Sigmoid colon (tissue), 7 donors: ENCODE measurements at places on chromosomes 12 and 14. TPM values are rescaled to one million over a fixed set of nuclear protein-coding genes. Genes with fewer than 3 reads are reported as not detected.
A peak's percentile ranks its signal among the peaks of the same experiment; 100 is the strongest.

- no peak for DNase-seq
- peaks cover 11% of the 10 kb centered on the region for H3K4me1 ChIP-seq
- H3K27ac ChIP-seq = peak overlapping the region; percentile 24
- no peaks in the 10 kb centered on the region for H3K27me3 ChIP-seq
- H3K36me3 ChIP-seq = no peaks in the 10 kb centered on the region
- H3K4me3 ChIP-seq = no peak overlapping the region
These were observed 9.8 kb upstream of the FERMT2 start for GRCh38 chr14:52960627-52961026.

- DNase-seq = no peak
- no peak overlapping the region for H3K4me3 ChIP-seq
- H3K27ac ChIP-seq = no peak overlapping the region
- no peaks in the 10 kb centered on the region for H3K27me3 ChIP-seq
- H3K4me1 ChIP-seq = no peaks in the 10 kb centered on the region
These were observed 51.7 kb downstream of the PPP1R12A start for GRCh38 chr12:79883216-79883615.

- H3K27ac ChIP-seq = no peak overlapping the region
- no peak overlapping the region for H3K4me3 ChIP-seq
- H3K36me3 ChIP-seq = no peaks in the 10 kb centered on the region
These were observed 1088.4 kb downstream of the BCL11B start for GRCh38 chr14:98183556-98183955.

- peaks cover 12% of the 10 kb centered on the region for H3K4me1 ChIP-seq
- DNase-seq = peak; percentile 14
- no peak overlapping the region for H3K27ac ChIP-seq
- no peaks in the 10 kb centered on the region for H3K36me3 ChIP-seq
- H3K4me3 ChIP-seq = no peak overlapping the region
These were observed 83.8 kb upstream of the VRK1 start for GRCh38 chr14:96713426-96713825.

DNA sequence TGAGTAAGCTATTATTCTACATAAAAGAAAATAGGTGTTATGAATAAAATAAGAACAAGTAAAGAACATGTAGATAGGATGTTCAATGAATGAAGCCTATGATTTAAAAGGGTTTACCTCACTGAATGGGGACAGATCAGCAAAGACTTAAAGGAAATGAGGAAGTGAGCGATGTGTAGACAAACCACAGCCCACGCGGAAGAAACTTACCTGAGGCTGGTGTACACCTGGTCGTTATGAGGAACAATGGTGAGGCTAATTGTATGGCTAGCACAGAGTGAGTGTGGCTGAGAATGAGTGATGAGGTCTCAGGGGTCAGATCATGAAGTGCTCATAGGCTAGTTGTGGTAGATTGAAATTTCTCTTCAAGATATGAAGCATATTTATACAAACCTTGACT lies 221.7 kb downstream of the ALG10B start:
- H3K4me1 ChIP-seq = no peaks in the 10 kb centered on the region
- no peak overlapping the region for H3K27ac ChIP-seq
- H3K36me3 ChIP-seq = no peaks in the 10 kb centered on the region
- H3K4me3 ChIP-seq = no peak overlapping the region
- DNase-seq = no peak
- H3K27me3 ChIP-seq = no peaks in the 10 kb centered on the region

- H3K4me1 ChIP-seq = peaks cover 70% of the 10 kb centered on the region
- H3K27ac ChIP-seq = no peak overlapping the region
- no peaks in the 10 kb centered on the region for H3K27me3 ChIP-seq
- DNase-seq = no peak
These were observed 6.0 kb downstream of the VPS37B start for GRCh38 chr12:122889761-122890520.

The NDUFA12 gene
- 95.4 TPM for total RNA-seq
